ENCODE measurements at places on chromosomes 13 and 19.

- no peak for DNase-seq
These were observed 780.8 kb downstream of the GPC5 start for GRCh38 chr13:92179223-92179622.

- DNase-seq, result no peak
These were observed 3.0 kb downstream of the DZIP1 start for GRCh38 chr13:95641291-95642027.

DNA sequence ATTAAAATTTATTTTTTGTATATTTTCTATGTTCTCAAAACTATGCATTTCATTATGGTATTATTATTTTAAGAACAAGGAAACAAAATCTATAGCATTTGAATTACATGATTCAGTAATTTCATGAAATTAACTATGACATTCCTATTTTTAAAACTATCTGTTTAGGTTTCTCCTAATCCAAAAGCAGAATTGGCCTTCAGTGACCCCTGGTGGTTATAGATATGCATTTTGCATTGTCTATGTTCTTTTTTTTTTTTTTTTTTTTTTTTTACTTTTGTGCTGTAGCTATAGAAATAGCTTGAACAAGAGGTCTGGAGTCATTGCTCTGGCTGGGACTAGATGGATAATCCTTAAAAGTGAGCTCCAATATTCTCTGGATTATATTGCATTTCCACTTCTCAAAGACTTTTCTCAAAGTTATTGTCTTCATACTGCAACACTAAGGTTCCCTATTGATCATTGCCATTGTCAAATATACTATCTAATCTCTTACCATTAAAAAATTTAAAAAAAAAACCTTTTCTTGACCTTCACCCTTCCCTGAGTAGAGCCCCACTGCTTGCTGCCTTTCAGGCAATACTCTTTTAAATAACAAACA, 15.9 kb upstream of the DNAJC3 start:
- DNase-seq, result no peak

- DNase-seq, result no peak
These were observed 2.8 kb downstream of the DNAJC3 start for GRCh38 chr13:95679722-95680121.

DNA sequence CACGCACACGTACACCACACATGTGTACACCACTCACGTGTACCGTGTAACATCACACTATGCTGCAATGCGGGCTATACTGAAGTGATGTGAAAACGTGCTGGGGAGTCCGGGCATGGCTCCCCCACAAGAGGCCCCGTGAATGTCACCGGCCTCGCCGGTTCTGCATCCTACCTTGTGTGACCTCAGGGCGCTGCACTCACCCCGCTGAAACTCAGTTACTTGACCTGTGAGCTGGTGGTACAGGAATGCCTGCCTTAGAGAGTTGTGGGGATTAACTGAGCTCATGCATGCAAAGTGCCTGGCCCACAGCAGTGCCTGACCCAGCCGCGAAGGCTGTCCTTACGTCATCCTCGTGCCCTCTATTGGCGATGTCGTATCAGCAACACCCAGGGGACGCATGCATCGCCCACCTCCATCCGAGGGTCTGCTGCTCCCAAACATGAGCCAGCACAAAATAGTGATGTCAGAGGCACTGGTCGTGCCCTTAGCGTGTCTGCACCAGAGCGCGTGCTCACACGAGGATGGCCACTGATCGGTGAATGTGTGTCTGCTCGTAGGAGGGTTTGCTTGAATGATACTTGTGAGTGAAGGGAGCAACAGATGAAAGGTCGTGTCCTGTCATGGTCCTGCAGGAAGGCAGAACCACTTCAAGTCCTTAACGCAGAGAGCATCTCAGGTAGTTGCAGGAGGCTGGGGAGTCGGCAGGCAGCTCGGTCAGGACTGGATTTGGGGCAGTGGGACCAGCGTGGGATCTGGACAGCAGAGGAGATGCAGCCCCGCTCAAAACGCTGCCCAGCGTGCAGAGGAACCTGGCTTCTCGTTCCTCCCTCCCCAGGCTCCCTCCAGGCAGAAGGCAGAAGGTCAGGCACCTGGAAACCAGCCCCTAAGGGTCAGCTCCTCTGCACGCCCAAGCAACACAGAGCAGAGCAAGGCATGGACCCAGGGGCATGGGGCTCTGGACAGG, 126.2 kb upstream of the SPACA7 start:
- DNase-seq, result no peak

GRCh38 chr19:17755977-17756670, 4.8 kb downstream of the FCHO1 start:
- no peak for DNase-seq

- no peak for DNase-seq
These were observed 84.3 kb downstream of the FGF14 start for GRCh38 chr13:102317593-102317992.

GRCh38 chr13:77506874-77507273, 28.6 kb upstream of the SCEL start:
- DNase-seq, result no peak

DNA sequence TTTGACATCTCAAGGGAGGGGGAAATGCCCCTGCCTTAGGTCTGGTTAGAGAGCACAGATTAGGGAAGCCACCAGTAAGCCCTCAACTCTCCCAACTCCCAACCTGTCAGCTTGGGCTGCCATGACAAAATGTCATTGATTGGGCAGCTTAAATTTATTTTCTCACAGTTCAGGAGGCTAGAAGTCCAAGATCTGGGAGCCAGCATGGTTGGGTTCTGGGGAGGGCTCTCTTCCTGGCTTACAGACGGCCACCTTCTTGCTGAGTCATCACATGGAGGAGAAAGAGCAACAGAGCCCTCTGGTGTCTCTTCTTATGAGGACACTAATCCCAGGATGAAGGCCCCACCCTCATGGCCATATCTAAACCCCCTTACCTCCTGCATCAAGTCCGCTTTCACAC, 24.2 kb downstream of the C19orf12 start:
- no peak for DNase-seq

- no peak for DNase-seq
These were observed 1202.0 kb downstream of the EFNB2 start for GRCh38 chr13:105333416-105333815.

DNA sequence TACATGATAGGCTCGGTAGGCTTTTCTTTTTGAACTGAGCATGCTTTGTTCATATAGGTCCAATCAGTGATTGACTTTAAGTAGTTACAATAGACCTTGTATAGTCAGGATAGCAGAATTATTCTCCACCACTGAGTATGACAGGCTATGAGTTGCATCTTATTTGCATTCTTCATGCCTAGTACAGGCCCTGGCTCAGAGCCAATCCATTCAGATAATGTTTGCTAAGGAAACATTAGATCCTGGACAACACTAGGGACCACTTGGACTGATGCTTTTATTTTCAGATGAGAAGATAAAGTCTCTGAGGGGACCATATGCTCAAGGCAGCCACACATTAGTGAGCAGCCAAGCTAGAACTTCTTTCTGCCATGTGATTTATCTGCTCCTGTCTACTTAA, 133.9 kb downstream of the KL start:
- no peak for DNase-seq

GRCh38 chr13:49836516-49836915, 44.0 kb upstream of the KPNA3 start:
- no peak for DNase-seq

DNA sequence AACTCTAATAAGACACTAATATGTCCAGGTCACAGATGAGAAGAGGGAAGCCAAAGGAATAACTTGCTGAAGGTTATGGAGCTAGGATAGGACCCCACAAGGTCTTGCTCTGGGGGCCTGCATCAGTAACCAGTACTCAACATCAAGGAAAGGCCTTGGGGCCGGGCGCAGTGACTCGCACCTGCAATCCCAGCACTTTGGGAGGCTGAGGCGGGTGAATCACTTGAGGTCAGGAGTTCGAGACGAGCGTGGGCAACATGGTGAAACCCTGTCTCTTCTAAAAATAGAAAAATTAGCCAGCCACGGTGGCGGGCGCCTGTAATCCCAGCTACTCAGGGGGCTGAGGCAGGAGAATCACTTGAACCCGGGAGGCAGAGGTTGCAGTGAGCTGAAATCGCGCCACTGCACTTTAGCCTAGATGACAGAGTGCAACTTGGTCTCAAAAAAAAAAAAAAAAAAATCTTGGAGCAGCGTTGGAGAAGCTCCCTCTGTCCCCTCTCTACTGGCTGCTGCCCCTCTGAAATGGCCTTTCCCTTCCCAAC, 1.8 kb downstream of the LONP1 start:
- DNase-seq, result no peak

GRCh38 chr13:103224804-103225203, 158.6 kb upstream of the SLC10A2 start:
- DNase-seq, result no peak

GRCh38 chr13:26482451-26483197, 74.9 kb upstream of the WASF3 start:
- DNase-seq, result peak; percentile 33

GRCh38 chr13:57675526-57675925, 44.0 kb downstream of the PCDH17 start:
- no peak for DNase-seq

DNA sequence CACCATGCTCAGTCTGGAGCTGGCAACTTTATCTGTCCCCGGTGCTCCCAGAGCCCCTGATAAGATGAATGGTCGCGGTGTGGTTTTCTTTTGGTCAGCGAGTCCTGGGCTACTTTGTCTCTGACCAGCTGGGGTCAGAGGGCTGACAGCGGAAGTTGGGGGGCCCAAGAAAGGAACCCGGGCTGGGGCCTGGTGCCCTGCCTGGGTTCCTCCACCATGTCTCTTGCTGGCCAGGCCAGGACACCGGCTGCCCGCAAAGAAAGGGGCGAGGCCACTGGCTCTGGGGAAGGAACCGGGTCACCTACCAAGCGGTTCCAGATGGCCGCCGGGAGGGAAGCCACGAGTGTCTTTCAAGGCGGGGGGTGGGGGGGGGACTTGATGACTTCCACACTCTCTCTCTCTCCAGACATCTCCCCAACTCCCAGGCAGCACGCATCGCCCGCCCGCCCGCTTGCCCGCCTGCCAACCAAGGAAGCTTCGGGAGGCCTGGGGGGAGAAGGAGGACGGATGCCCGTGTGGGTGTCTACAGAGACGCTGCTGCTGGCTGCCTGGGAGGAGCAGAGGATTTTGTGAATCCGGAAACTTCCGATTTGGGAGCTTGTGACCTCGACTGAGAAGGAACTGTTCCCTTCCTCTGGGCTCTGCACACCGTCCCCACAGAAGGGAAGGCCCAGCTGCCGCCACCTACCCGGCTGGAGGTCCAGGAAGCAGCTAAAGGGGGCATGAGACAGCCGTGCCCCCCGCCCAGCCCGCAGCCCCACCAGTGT, 1.1 kb downstream of the PIP5K1C start:
- no peak for DNase-seq

- DNase-seq, result peak; percentile 57
These were observed at the start of gene LPAR2 for GRCh38 chr19:19627621-19628500. LPAR2 (minus strand) TSS chr19:19628220; CDS start chr19:19627275, 945 bp downstream.

GRCh38 chr19:35246466-35247092, 2.2 kb upstream of the LSR start:
- DNase-seq, result no peak

GRCh38 chr19:46404055-46404752, 9.2 kb downstream of the CCDC8 start:
- DNase-seq, result no peak

DNA sequence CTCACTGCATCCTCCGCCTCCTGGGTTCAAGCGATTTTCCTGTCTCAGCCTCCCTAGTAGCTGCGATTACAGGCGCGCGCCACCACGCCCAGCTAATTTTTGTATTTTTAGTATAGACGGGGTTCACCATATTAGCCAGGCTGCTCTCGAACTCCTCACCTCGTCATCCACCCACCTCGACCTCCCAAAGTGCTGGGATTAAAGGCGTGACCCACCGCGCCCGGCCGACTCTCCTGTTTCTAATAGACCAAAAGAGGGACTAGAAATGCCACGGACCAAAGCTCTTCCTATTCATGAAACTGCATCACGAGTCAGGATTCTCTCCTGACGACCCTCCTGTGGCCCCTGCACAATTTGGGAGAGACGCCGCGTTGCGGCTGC, 563 bp downstream of the ZNF43 start:
- DNase-seq, result no peak

DNA sequence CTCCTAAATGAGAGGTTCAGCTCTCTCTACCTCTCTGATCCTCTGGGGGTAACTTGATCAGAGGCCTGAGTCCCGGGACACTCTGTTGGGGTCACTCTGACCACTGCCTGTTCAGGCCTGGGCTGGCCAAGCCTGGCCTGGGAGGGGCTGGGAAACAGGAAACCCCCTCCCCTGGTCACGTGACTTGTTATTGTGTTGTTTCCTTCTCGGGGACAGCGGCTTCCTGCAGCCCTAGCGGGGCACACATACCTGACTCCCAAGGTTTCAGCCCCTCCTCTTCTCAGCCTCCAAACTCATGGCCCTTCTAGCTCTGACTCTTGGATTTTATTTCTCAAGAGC, at the start of gene USHBP1:
Gene USHBP1 (minus strand): TSS at position 105 of the 339 bp plus-strand sequence. CDS start 446 bp downstream, outside the sequence.
- no peak for DNase-seq
